ENCODE measurements at places on chromosomes 2 and 18. TPM values are rescaled to one million over a fixed set of nuclear protein-coding genes. Genes with fewer than 3 reads are reported as not detected.

SLC5A7 gene
- total RNA-seq = not detected

CCDC141 gene
- total RNA-seq = 2.1 TPM

SNORC gene
- 1.5 TPM for total RNA-seq

DNA sequence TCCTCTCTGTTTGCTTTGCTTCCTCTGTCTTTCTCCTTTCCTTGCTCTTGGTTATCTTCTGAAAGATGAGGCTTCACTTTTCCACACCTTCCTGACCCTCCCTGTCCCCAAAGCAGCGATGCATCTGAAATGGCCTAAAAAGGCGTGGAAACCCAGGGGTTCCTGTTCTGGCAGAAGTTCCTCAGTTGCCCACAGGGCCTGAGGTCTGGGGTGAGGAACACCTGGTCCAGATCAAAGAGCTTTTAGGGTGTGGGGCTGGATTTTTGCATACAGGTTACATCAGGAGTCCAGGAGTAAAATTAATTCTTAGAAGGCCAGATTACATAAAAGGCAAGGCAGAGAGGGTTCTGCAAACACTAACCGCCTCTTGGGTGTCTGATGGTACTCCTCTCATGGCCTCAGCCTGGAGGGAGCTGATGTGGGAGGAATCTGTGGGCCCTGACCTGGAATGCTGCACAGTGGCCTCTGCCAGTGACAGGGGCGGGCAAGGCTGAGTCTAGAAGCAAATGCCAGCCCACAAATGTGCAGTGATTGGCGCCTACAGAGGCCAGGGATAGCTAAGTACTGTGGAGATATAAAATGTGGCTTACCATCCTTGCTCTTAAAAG, 41.8 kb downstream of the INPP4A start:
- DNase-seq = no peak

- DNase-seq = no peak
Observed at GRCh38 chr2:206521115-206521514, 77.8 kb downstream of the ADAM23 start.

GRCh38 chr2:32910883-32911598, 35.7 kb upstream of the LTBP1 start:
- no peak for DNase-seq

DNA sequence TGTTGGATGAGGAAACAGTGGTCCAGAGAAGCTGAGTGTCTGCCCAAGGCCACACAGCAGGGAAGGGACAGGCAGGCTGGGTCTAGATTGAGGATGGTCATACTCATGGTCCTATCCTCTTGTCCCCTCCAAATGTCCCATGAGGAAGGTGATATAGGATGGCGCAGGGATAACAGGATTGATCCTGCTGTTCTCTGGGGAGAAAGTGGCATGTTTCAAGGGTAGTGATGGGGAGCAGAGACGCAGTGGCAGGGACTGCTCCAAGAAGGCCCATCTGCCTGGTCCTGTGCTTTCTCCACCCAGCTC, 24.6 kb downstream of the HS1BP3 start:
- DNase-seq = no peak

DNA sequence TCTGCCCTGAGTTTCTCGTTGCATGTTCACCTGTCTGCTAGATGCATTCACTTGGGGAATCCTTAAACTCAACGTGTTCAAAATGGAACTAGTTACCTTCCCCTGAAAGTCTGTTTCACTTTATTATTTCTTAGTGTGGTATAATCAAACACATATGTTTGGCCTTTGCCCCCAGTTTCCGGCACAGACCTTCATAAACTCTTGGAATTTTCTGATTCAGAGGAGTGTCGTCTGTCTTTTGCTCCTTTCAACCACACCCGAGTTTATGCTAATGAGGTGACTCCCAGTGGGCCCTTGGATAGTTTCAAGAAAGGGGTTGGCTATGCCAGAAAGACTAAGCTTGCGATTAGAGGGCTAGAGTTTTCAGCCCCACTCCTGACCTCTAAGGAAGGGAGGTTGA, 198.9 kb downstream of the CDCA7 start:
- no peak for DNase-seq

DNA sequence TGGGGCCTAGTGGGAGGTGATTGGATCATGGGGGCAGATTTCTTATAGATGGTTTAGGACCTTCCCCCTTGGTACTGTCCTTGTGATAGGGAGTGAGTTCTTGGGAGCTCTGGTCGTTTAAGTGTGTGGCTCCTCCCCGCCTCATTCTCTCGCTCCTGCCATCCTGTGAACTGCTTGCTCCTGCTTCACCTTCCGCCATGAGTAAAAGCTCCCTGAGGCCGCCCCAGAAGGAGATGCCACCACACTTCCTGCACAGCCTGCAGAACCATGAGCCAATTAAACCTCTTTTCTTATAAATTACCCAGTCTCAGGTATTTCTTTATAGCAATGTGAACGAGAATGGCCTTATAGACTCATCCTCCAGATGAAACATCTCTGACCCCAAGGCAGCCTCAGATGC, 101.5 kb downstream of the KCNF1 start:
- DNase-seq = no peak

DNA sequence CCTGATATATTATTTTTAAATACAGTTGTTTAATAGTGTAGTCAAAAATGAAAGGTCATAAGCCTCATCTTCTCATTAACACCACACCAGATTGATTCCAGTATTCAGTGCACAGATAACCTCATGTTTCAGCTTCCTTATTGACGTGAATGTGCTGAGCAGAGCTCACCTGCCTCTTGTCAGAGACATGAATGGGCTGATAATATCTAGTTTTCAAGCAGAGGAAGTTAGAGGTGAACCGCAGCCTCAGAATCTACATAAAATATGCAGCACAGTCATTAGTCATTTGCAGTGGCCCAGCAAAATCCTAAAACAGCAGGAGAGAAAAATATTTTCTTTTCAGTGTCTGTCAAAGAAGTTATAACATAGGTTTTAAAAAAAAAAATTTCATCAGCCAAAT, 216.2 kb downstream of the GBX2 start:
- peak; percentile 13 for DNase-seq

- no peak for DNase-seq
Observed at GRCh38 chr18:8949206-8949605, 153.3 kb upstream of the NDUFV2 start.

Measured in CD8-positive, alpha-beta memory T cell (primary cell).